Fibroblast of pulmonary artery (primary cell): ENCODE measurements at places on chromosomes 5 and 9.

DNA sequence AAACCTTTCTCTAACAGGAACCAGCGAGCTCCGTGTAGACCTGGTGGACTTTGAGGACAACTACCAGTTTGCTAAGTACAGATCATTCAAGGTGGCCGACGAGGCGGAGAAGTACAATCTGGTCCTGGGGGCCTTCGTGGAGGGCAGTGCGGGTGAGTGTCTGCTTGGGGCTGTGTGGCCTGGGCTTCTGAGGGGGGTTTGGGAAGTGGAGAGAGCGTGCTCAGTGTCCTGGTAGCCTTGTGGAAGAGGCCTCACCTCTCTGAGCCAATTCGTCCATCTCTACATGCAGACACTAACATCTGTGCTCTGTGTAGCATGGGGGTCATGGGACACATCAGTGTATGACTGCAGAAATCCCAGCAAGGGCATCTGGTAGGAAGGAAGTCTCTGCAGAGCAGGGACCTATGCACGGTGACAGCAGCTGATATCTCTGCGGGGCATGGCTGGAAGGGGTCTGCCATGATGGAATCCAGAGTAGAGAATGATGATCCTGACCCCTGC, 5.9 kb downstream of the FCN2 start:
- DNase-seq = no peak

DNA sequence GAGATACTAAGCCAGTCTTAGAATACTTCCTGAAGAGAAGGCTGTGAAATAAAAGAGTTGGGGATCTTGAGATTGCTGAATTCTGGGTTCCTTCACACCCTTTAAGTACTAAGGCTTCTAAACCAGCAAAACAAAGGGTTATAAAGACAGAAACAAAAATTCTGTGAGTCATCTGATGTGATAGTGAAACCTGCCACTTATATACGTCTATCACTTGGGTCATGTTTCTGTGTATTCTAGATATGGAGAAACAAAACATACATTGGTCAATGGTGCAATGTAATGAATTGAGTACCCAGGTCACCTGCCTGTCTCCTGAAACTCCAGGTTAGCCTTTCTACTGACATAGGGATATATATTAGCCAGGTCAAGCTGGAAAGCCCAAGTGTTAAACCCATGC, 319.3 kb upstream of the GRAMD2B start:
- DNase-seq = no peak

- DNase-seq = no peak
These were observed 1.5 kb downstream of the SEPTIN8 start for GRCh38 chr5:132775476-132775961.

DNA sequence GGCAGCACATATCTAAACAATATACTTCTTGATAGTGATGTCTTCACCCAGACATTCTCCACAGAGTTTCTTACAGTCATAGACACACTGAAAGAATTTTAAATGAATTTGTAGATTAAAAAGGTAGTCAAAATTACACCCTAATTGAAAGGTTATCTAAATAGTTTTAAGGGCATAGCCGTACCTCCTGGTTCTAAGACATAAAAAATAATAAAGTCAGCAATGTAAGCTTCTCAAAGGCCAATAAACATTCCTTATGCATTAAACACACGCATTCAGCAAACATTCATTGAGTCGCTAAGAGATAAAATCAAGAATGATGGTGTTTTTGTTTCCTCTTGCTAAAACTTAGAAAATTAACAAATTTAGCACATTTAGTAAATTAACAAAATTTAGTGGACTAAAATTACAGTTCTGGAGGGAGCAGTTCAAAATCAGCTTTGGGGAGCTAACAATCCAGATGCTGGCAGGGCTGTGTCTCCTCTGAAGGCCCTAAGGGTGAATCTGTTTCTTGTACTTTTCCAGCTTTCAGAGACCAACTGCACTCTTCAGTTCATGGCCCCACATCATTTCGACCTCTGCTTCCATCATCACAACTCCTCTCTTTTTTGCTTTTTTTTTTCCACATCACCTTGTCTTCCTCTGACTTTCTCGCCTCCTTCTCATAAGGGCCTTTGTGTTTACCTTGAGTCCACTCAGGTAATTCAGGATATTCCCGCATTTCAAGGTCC, 516.5 kb downstream of the DNAH5 start:
- DNase-seq = no peak
